Activated gamma-delta T cell (primary cell): ENCODE measurements at places on chromosomes 16 and 17.

DNA sequence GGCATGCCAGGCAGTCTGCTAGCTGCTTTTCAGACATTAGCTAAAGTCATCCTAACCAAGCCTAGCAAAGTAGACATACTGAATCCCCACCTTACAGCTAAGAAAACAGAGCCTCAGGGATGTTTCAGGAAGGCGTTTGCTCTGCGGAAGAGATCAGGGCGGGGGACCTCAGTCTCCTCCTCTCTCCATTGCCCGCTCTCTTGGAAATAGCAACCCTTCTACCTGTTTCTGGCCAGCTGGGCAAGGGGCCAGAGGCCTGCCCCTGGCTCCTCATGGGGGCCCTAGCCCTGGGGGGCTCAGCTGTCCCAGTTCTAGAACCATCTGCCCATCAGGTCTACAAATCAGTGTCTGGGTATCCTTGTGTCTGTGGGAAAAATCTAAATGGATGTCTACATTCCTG is 14.5 kb downstream of the PITPNM3 start:
- DNase-seq, result no peak

GRCh38 chr17:61452301-61453290 is at the start of gene TBX4:
TSS of gene TBX4 (plus strand) at chr17:61452422. CDS start at chr17:61456491, 4,069 bp downstream.
- no peak for DNase-seq

GRCh38 chr17:20992987-20993862 is 49.6 kb downstream of the USP22 start:
- DNase-seq, result no peak

GRCh38 chr16:72287649-72288048 is 115.7 kb upstream of the PMFBP1 start:
- DNase-seq, result no peak

GRCh38 chr16:5722116-5722619 is 624.6 kb upstream of the EEF2KMT start:
- DNase-seq, result no peak

GRCh38 chr16:30585022-30585399 is 486 bp downstream of the ZNF785 start:
- no peak for DNase-seq

- no peak for DNase-seq
Measured at GRCh38 chr17:12547831-12548230, 117.9 kb upstream of the MYOCD start.

- no peak for DNase-seq
Measured at GRCh38 chr16:86975445-86975844, 341.7 kb downstream of the C16orf95 start.

- no peak for DNase-seq
Measured at GRCh38 chr16:65114527-65114926, 7.3 kb downstream of the CDH11 start.

DNA sequence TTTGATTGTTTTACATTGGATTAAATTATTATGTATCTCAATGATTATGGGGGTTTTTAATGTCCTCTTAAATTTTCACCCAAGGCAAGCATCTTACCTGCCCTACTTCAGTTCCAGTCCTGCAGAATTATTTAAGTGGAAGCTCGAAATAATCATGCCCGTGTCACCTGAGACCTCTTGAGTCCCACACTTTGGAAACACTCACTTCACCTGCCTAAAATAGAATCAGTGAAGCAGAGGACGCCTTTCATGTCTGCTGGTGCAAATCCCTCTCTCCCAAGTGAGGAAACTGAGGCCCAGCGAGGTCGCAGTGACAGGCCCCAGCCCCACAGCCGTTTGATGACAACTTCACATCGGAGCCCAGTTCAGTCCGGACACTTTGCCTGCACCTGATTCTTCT is 284.6 kb downstream of the C16orf95 start:
- DNase-seq, result no peak

- no peak for DNase-seq
Measured at GRCh38 chr16:30887927-30888326, 6.0 kb downstream of the BCL7C start.

- no peak for DNase-seq
Measured at GRCh38 chr16:22086440-22086839, 5.9 kb upstream of the VWA3A start.

GRCh38 chr17:5429191-5429887 is 9.4 kb downstream of the RPAIN start:
- no peak for DNase-seq

- no peak for DNase-seq
Measured at GRCh38 chr17:77959926-77960521, 1.5 kb downstream of the TNRC6C start.

DNA sequence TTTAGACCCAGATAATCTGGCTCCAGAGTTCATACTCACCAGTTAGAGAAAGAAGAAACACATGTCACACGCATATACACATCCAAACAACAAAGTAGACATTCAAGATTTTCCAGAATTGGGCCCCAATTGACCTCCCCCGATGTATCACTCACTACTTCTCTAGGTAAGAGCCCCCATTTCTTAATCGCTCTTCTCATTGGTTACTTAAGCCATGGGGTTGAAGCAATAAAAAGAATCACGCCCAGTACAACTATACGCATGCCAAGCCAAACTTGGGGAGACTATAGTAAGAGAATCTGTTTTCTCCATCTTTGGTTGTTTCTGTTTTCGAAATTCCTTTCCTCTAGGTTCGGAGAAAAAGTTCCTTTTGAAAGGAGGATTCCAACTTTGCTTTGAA is 565 bp downstream of the DDX52 start:
- no peak for DNase-seq

DNA sequence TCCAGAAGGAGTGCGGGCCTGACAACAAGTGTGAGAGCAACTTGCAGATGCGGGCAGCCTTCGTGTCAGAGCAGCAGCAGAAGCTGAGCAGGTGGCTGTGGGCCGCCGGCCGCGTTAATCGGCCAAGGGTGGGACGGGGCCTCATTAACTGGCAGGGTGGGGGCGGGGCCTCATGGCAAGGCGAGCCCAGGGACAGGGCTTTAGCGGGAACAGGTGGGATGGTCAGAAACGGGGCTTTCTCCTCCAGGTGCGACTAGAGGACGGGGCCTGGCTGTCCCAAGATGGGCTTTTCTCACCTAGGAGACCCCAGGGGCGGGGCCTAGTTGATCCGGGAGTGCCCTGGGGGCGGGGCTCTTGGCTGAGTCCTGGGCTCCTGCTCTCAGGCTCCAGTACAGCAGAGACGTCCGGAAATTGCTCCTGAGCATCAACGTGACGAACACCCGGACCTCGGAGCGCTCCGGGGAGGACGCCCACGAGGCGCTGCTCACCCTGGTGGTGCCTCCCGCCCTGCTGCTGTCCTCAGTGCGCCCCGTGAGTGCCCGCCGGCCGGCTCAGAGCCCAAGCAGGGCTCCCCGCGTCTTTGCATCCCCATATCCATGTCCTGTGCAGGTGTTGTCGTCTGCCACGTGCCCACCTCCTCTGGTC is 18.4 kb upstream of the PDK2 start:
- no peak for DNase-seq

DNA sequence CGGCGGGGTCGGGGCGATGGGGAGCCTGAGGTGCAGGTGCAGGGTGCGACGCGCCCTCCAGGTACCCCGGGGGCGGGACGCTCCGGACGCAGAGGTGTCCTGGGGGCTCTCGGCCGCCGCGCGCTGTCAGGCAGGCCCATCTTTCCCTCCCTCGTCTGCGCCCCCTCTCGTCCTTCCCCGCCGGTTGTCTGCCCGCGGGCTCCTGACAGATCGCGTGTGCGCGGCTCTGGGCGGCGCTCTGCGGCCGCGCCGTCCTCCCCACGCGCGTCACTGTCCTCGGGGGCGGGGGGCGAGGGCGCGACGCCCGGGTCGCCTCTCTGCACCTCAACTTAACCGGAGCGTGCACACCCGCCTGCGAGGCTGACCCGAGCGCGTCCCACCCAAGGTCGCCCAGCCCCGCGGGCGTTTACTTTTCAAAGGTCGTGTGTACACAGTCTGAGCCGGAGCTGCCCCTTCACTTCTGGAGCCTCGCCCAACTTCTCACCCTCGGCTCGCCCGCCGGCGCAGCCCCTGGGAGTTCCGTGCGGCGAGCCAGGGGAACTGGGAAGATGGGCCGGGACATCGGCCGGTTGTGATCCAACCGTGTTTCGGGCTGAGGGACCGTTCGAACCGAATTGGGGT is 512 bp downstream of the AKAP1 start:
- DNase-seq, result peak; percentile 51

GRCh38 chr17:46796524-46796923 is 22.0 kb downstream of the WNT3 start:
- DNase-seq, result no peak
